ENCODE measurements at places on chromosomes 13 and 19.
A peak's percentile ranks its signal among the peaks of the same experiment; 100 is the strongest.

DNA sequence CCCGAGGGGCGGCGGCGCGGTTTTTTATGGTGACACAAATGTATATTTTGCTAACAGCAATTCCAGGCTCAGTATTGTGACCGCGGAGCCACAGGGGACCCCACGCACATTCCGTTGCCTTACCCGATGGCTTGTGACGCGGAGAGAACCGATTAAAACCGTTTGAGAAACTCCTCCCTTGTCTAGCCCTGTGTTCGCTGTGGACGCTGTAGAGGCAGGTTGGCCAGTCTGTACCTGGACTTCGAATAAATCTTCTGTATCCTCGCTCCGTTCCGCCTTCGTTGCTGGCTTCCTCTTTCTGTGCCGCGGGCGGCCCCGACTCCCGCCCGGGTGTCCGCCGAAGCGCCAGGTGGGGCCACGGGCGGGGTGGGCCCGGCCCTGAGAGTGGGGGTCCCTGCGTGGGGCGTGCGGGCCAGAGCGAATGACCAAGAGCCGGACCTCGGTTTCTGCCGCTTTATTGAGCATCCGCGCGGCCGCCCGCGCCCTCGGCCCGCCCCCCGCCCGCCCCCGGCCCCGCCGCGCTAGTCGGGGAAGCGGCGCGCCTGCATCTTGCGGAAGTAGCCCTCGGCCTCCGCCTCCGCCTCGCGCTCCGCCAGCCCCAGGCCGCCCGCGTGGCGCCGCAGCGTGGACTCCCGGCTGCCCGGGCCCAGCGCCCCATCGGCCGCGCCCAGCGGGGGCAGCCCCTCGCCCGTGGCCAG, 9.6 kb downstream of the PLPPR3 start:
- DNase-seq, result no peak
- H3K27ac ChIP-seq, result no peak overlapping the region
- no peak overlapping the region for H3K4me3 ChIP-seq
- H3K36me3 ChIP-seq, result peaks cover 95% of the 10 kb centered on the region
- no peaks in the 10 kb centered on the region for H3K27me3 ChIP-seq

- H3K4me1 ChIP-seq, result peaks cover 7% of the 10 kb centered on the region
- peak within 1 kb of the TSS; percentile 78 for H3K4me3 ChIP-seq
- no peak for DNase-seq
- H3K27me3 ChIP-seq, result peaks cover 87% of the 10 kb centered on the region
- H3K36me3 ChIP-seq, result no peaks in the 10 kb centered on the region
These were observed at the start of gene CLEC11A for GRCh38 chr19:50723069-50723468. CLEC11A (plus strand) TSS chr19:50723364; CDS start chr19:50723526, 162 bp downstream.

DNA sequence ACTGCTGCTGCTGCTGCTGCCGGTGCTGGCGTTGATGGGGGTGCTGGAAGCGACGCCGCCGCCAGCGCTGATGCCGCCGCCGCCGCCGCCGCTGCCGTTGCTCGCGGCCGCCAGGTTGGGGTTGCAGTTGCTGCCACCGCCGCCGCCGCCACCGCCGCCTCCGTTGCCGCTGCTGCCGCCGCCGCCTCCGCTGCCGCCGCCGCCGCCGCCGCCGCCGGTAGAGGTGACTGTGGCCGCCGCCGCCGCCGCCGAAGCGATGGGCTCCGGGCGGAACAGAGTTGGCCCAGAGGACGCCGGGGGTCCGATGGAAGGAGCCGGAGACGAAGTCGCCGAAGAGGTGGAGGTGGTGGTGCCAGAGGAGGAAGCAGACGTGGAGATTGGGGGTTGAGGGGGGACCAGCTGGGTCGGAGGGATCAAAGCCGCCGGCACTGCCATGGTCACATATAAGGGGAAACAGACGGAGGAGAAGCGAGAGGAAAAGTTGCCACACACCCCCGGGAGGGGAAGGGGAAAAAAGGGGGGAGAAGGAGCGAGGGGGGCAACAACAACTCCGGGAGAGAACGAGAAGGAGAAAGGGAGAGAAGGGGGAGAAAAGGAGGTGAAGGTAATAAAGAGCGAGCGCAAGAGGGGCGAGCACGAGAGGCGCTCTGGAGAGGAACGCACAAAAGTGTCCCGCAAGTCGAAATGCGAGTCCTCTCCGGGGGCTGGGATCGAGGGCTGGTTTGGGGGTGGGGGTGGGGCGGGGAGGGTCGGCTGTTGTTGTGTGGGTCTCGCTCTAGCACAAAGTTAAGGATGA, 471 bp downstream of the DACH1 start:
- peaks cover 3% of the 10 kb centered on the region for H3K4me1 ChIP-seq
- no peak for DNase-seq
- peaks cover 4% of the 10 kb centered on the region for H3K36me3 ChIP-seq
- H3K27me3 ChIP-seq, result peaks cover 45% of the 10 kb centered on the region
- no peak overlapping the region for H3K27ac ChIP-seq
- H3K4me3 ChIP-seq, result peak overlapping the region; percentile 52

DNA sequence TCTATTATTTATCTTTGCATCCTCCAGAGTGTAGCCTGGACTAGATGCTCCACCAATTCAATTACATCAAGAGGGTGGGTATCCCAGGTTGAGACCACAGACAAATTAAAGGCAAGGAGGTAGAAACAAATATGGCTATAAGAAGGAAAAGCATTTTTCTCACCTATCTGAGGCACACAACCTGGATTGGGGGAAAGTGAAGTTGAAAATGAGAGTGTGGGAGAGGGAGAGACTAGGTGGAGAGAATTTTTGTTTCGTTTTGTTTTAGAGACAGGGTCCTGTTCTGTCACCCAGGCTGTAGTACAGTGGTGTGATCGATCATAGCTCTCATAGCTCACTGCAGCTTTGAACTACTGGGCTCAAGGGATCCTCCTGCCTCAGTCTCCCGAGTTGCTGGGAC, 5.8 kb upstream of the PRODH2 start:
- H3K36me3 ChIP-seq, result no peaks in the 10 kb centered on the region
- H3K27ac ChIP-seq, result no peak overlapping the region
- DNase-seq, result no peak
- H3K27me3 ChIP-seq, result peaks cover 65% of the 10 kb centered on the region

- H3K4me1 ChIP-seq, result peaks cover 3% of the 10 kb centered on the region
- no peaks in the 10 kb centered on the region for H3K27me3 ChIP-seq
- H3K27ac ChIP-seq, result no peak overlapping the region
- H3K4me3 ChIP-seq, result no peak overlapping the region
- no peaks in the 10 kb centered on the region for H3K36me3 ChIP-seq
- no peak for DNase-seq
These were observed 9.7 kb upstream of the LRCH1 start for GRCh38 chr13:46543287-46543686.

GRCh38 chr13:36536546-36536945, 104.3 kb downstream of the CCNA1 start:
- no peak for DNase-seq
- no peaks in the 10 kb centered on the region for H3K36me3 ChIP-seq
- H3K4me1 ChIP-seq, result no peaks in the 10 kb centered on the region

DNA sequence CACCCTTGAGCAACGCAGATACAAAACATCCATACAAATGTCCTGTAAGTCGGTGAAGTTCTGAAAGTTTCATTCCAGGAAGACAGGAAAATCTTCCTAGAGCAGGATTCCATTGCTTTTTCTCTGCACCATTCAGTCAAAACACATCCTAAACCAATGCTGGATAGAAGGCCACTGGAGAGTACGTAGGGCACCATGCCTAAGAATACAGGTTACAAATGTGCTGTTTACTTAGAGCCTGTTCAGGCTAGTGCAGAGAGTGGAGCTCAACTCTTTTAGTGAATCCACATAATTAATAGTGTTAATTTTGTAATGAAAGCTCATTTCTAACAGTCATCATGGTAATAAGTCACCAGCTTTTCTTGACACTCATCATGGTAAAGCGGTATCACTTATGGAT, 187.6 kb downstream of the NHLRC3 start:
- no peak overlapping the region for H3K4me3 ChIP-seq
- no peak for DNase-seq
- no peaks in the 10 kb centered on the region for H3K27me3 ChIP-seq
- no peak overlapping the region for H3K27ac ChIP-seq
- no peaks in the 10 kb centered on the region for H3K36me3 ChIP-seq

- peaks cover 5% of the 10 kb centered on the region for H3K4me1 ChIP-seq
- no peak for DNase-seq
- H3K27ac ChIP-seq, result no peak overlapping the region
- peaks cover 3% of the 10 kb centered on the region for H3K36me3 ChIP-seq
- no peak overlapping the region for H3K4me3 ChIP-seq
These were observed 12.8 kb downstream of the ONECUT3 start for GRCh38 chr19:1765904-1766799.

- peaks cover 30% of the 10 kb centered on the region for H3K4me1 ChIP-seq
- H3K36me3 ChIP-seq, result peaks cover 61% of the 10 kb centered on the region
- peak overlapping the region; percentile 96 for H3K4me3 ChIP-seq
- DNase-seq, result no peak
These were observed 1.1 kb downstream of the RPL21 start for GRCh38 chr13:27252467-27252866.

- DNase-seq, result no peak
- H3K4me1 ChIP-seq, result peaks cover 3% of the 10 kb centered on the region
- H3K27ac ChIP-seq, result no peak overlapping the region
- no peak overlapping the region for H3K4me3 ChIP-seq
- peaks cover 22% of the 10 kb centered on the region for H3K27me3 ChIP-seq
These were observed 2.1 kb downstream of the HAMP start for GRCh38 chr19:35284153-35285094.

GRCh38 chr13:100203696-100204367, 114.9 kb downstream of the PCCA start:
- H3K4me3 ChIP-seq, result peak overlapping the region; percentile 62
- H3K27me3 ChIP-seq, result no peaks in the 10 kb centered on the region
- no peak overlapping the region for H3K27ac ChIP-seq
- DNase-seq, result no peak

- H3K36me3 ChIP-seq, result no peaks in the 10 kb centered on the region
- no peak overlapping the region for H3K4me3 ChIP-seq
- no peak for DNase-seq
- no peaks in the 10 kb centered on the region for H3K4me1 ChIP-seq
- H3K27me3 ChIP-seq, result no peaks in the 10 kb centered on the region
- no peak overlapping the region for H3K27ac ChIP-seq
These were observed 37.5 kb upstream of the PCDH20 start for GRCh38 chr13:61453121-61453520.

DNA sequence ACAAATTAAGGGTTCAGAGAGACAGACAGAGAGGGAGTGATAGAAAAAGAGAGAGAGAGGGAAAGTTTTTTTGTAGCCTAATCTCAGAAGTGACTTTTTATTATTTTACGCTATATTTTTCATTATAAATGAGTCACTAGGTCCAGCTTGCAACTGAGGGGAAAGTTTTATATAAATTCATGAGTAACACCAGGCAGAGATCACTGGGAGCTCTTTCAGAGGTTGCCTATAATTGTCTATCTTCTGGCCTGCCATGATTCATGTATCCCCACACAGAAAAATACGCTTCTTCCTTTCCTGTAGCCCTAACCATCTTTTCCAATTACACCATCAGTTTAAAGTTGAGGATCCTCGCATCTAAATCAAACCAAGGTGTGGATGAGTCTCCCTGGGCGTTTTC, 467.9 kb downstream of the SLITRK1 start:
- H3K27me3 ChIP-seq, result no peaks in the 10 kb centered on the region
- no peaks in the 10 kb centered on the region for H3K4me1 ChIP-seq
- no peak overlapping the region for H3K27ac ChIP-seq

- peaks cover 8% of the 10 kb centered on the region for H3K27me3 ChIP-seq
- no peak overlapping the region for H3K4me3 ChIP-seq
- H3K27ac ChIP-seq, result no peak overlapping the region
- H3K4me1 ChIP-seq, result no peaks in the 10 kb centered on the region
- H3K36me3 ChIP-seq, result no peaks in the 10 kb centered on the region
These were observed 557.2 kb downstream of the DCT start for GRCh38 chr13:93922063-93922855.

- no peak overlapping the region for H3K4me3 ChIP-seq
- no peak for DNase-seq
- H3K27ac ChIP-seq, result no peak overlapping the region
- no peaks in the 10 kb centered on the region for H3K4me1 ChIP-seq
- H3K36me3 ChIP-seq, result no peaks in the 10 kb centered on the region
These were observed 282.9 kb downstream of the KLF5 start for GRCh38 chr13:73341748-73342147.

DNA sequence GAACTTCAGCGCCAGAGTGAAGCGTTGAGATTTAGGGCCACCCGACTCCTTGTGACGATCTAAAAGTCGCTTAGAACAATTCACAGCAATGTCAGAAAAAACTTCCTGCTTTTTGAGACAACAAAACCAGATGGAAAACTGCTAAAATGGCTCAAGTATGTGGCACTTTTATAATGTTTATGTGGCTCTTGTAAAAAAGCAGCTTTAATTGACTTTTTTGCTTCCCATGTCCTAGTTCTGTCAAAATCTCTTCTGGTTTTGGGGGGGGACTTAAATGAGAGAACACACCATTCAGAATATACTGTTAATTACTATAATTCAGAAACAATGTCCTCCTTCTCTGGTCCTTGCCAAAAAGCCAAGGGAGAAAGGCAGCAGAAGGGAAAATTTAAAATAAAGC, 154.7 kb upstream of the LSM14A start:
- no peaks in the 10 kb centered on the region for H3K36me3 ChIP-seq

DNA sequence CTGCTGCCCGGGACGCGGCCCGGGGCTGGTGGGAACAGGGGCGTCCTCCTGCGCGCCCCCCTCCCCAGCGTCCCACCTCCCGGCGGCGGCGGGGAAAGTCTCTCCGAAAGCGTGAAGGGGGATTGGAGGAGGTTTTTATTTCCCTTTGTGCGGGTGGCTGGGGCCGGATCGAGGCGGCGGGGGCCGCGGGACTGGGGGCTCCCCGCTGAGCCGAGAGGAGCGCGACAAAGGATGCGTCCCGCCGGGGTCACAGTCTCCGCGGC, 132 bp downstream of the SHD start:
- H3K4me1 ChIP-seq, result peaks cover 3% of the 10 kb centered on the region
- no peak overlapping the region for H3K27ac ChIP-seq
- no peak for DNase-seq
- no peak overlapping the region for H3K4me3 ChIP-seq
- H3K27me3 ChIP-seq, result peaks cover 11% of the 10 kb centered on the region

GRCh38 chr19:42092350-42092749, 16.4 kb downstream of the ZNF574 start:
- no peaks in the 10 kb centered on the region for H3K27me3 ChIP-seq
- H3K27ac ChIP-seq, result peak overlapping the region; percentile 91
- DNase-seq, result peak; percentile 41
- H3K36me3 ChIP-seq, result peaks cover 40% of the 10 kb centered on the region
- H3K4me1 ChIP-seq, result peaks cover 18% of the 10 kb centered on the region

DNA sequence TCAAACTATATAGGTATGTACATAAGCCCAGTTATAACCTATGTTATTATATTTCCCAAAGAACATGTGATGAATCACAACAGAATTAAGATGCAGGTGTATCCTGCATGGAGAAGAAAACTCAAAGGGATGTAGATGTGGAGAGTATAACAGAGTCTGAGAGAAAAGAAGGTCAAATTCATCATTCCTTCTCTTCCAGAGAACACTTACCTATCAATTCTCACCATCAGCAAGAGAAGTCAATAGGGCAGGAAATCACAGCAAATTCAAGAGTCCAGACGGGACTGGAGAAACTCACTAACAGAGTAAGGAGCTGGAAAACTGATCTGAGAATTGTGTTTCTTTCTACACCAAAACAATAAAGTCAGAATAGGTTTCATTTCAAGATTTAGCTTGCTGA, 28.4 kb downstream of the DIAPH3 start:
- H3K4me3 ChIP-seq, result no peak overlapping the region
- H3K27me3 ChIP-seq, result no peaks in the 10 kb centered on the region
- H3K4me1 ChIP-seq, result peaks cover 6% of the 10 kb centered on the region
- no peak for DNase-seq
- H3K36me3 ChIP-seq, result no peaks in the 10 kb centered on the region
